WTC11 (cell line): ENCODE measurements at places on chromosomes 2 and 18.

DNA sequence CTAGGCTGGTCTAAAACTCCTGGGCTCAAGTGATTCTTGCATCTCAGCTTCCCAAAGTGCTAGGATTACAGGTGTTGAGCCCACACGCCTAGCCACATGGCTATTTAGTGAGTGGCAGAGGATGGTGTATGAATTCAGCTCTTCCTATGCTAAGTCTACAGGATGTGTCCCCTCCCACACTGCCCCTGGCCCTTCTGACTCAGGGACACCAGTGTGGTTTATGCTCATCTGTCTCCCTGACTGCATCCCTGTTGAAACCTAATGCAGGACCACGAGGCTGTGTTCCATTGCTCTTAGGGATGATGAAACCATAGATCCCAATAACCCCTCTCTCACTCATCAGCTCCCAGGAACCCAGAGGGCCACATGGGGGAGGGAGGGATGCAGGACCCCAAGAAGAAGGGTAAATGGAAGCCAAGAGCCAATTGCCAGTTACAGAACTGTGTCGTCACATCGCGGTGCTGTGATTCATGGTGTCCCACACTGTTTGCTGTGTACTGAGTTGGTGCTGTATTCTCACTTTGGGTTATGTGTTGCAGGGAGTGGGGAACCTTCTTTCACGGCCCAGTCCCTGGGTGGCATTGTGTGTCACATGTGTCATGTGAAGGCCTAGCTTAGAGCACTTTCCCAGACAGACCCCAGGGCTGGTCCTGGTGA is 102.9 kb upstream of the HAAO start:
- DNase-seq: no peak

- DNase-seq: no peak
Measured at GRCh38 chr2:60484133-60484645, 69.3 kb downstream of the BCL11A start.

GRCh38 chr2:56234241-56234640 is 50.5 kb downstream of the CCDC85A start:
- no peak for DNase-seq

DNA sequence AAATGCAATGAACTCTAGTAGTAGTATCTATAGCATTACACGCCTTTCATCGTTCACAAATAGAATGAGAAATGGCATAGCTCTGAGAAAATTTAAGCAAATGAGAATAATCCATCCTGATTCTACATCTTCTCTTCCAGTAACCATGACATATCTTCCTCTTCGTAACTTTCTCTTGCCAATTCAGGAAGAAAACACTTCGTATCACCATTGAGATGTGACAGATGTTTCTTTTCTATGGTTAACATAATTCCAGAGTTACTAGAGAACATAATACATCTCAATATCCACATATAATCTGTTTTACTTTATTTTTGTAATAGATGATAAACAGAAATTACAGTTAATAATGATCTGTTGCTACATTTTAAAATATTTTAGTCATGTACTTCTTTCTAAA is 1527.4 kb downstream of the LRP1B start:
- DNase-seq: no peak

DNA sequence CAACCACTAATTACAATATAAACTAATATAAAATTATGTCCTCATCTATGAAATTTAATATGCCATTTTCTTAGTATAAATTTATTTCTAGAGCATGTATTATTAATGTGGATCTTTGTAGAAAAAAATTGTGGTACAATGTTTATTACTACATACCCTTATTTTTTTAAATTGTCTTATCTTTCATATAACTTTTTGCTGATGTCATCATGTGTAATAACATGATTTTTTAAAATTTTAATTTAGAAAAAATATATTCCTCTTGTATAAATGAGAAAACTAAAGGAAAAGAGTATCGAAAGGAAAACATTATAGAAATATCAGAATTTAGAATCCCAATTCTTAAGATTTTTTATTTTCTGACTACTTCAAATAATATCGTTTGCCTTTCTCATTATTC is 49.9 kb downstream of the SCN2A start:
- DNase-seq: no peak

- peak; percentile 51 for DNase-seq
Measured at GRCh38 chr2:127105656-127106456, 1.1 kb downstream of the BIN1 start.

DNA sequence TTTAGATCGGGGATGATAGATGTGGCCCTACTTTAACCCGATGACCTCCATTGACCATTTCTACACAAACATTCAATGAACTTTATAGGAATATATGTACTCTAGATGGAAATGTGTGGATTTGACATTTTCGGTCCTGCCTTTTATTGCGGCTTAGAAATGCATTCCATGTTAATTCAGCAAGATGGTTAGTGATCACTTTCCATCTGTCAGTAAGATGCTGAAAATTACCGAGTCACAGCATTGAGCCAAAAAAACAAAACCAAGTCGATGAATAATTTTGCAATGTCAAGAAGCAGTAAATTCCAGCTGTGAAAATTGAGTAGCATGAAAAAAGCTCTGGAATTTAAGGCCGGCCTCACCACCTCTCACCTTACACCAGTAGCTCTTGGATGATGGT is 1642.6 kb upstream of the NXPH2 start:
- DNase-seq: no peak

GRCh38 chr2:241620419-241620769 is 16.6 kb downstream of the THAP4 start:
- DNase-seq: no peak

- DNase-seq: peak; percentile 37
Measured at GRCh38 chr2:139946690-139947089, 1166.5 kb upstream of the NXPH2 start.

GRCh38 chr18:3014503-3015203 is 1.7 kb upstream of the LPIN2 start:
- no peak for DNase-seq

DNA sequence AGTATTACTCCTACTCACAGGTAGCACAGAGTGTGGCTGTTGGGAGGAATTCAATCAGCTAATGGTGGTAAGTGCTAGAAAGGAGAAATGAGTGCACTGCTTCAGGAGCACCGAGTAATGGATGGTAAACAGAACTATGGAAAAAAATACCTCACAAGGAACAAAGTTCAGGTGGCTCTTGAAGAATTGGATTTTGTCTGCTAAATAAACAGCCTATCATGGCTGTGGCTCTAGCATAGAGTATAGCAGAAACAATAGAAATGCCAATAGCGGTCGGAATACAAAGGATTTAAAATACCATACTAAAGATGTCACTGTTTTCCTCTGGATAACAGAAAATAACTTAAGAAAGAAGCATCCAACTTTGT is 482.5 kb downstream of the NUP35 start:
- DNase-seq: no peak

DNA sequence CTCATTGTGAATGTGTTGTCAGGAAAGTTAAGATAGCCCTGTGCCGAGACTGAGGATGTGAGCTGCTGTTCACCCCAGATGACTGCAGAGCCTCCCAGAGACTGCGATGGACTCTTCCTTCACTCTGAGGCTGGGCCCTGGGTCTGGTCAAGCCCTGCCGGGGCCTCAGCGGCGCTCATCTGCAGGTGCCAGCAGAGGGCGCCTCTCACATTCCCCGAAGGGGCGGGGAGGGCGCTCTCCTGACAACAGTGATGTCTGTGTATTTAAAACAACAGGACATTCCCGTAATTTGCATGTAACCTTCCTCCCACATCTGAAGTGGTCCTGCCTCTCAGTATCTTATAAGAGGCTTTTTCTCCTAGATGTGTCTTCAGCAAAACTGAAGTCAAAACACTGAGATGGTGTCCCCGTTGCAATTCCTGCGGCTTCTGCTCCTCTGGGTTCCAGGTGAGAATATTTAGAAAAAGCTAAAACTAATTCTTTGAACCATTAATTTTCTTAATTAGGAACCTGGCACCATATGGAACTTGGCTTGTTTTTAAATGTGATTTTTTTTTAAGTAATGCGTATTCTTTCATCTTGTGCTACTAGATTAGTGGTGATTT is 1377.9 kb downstream of the RPIA start:
- peak; percentile 56 for DNase-seq

- no peak for DNase-seq
Measured at GRCh38 chr2:8720741-8721140, 38.9 kb downstream of the ID2 start.

- DNase-seq: no peak
Measured at GRCh38 chr2:53111406-53111805, 656.2 kb upstream of the CHAC2 start.
